ENCODE measurements at places on chromosomes 5 and 9. TPM values are rescaled to one million over a fixed set of nuclear protein-coding genes. Genes with fewer than 3 reads are reported as not detected.

- peaks cover 12% of the 10 kb centered on the region for H3K4me1 ChIP-seq
- H3K4me3 ChIP-seq = no peak overlapping the region
- H3K27me3 ChIP-seq = no peaks in the 10 kb centered on the region
- no peak overlapping the region for H3K27ac ChIP-seq
- DNase-seq = no peak
Measured at GRCh38 chr9:90975781-90976538, 174.3 kb downstream of the SYK start.

DNA sequence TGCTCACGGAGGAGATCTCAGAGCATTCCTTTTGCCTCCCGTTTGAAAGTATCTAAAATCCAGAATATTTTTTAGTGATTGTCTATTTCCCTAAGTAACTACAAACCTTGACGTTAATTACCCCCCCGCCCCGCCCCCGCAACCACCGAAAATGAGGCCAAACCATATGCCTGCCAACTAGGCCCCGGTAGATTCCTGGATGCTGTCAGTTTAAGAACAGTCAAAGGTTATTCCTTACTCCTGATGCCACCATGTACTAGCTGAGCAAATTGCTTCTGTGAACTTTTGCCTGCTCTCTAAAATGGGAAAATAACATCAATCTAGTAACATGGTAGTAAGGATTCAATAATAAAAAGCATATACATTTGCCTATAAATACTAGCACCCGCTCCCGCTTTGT is 244.8 kb downstream of the SAXO1 start:
- no peaks in the 10 kb centered on the region for H3K36me3 ChIP-seq
- no peak overlapping the region for H3K4me3 ChIP-seq

DNA sequence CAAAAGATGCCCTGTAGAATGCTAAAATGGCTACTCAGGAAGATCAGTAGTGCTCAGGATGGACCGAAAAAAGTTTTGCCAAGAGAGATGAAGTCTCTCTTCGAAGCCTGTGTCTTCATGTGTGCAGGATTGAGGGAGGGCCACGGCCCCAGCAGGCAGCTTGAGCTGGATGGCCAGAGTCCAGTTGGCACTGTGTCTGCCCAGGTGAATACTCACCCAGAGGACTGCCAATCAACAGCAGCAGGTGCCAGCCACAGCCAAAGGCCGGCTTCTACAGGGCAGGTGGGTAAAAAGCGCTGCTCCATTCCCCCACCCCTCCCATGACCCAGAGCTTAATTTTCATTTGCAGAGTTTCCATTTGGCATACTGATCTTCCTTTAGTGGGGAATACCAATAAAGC is 287.9 kb upstream of the ZNF608 start:
- H3K36me3 ChIP-seq = no peaks in the 10 kb centered on the region
- no peaks in the 10 kb centered on the region for H3K4me1 ChIP-seq
- H3K27ac ChIP-seq = no peak overlapping the region
- H3K4me3 ChIP-seq = no peak overlapping the region

CD72 gene
- total RNA-seq = 1.2 TPM

ABCA1 gene
- 85.9 TPM for total RNA-seq

CFAP90 gene
- total RNA-seq = not detected

- no peak overlapping the region for H3K4me3 ChIP-seq
- H3K36me3 ChIP-seq = no peaks in the 10 kb centered on the region
- no peak for DNase-seq
- no peak overlapping the region for H3K27ac ChIP-seq
- no peaks in the 10 kb centered on the region for H3K27me3 ChIP-seq
Measured at GRCh38 chr5:111556501-111556900, 44.2 kb upstream of the STARD4 start.

CRB2 gene
- total RNA-seq = 0.14 TPM

TAS2R1 gene
- total RNA-seq = not detected
